Stimulated activated CD8-positive, alpha-beta memory T cell treated with anti-CD3 and anti-CD28 coated beads, Interleukin-7, amount 100 ng/mL, for 4 hours (primary cell): ENCODE measurements at places on chromosomes 2 and 18.

GRCh38 chr2:63058144-63058920 is 7.7 kb downstream of the OTX1 start:
- DNase-seq: no peak

GRCh38 chr2:85669549-85669948 is 1.6 kb upstream of the SFTPB start:
- DNase-seq: no peak

GRCh38 chr18:7248877-7249276 is 18.0 kb downstream of the LRRC30 start:
- DNase-seq: no peak

DNA sequence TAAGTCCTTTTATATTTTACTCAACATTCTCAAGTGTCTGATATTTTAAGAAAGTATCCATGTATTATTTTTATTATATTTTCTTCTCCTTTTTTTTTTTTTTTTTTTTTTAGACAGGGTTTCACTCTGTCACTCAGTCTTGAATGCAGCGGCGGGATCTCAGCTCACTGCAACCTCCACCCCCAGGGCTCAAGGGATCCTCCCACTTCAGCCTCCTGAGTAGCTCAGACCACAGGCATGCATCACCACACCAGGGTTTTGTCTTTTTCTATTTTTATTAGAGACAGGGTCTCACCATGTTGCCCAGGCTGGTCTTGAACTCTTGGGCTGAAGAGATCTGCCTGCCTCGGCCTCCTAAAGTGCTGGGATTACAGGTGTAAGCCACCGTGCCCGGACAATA is 212.1 kb downstream of the TCF4 start:
- DNase-seq: no peak

- DNase-seq: no peak
Measured at GRCh38 chr2:142843731-142844130, 33.7 kb upstream of the KYNU start.

GRCh38 chr2:26464390-26465265 is 13.3 kb downstream of the OTOF start:
- DNase-seq: no peak

DNA sequence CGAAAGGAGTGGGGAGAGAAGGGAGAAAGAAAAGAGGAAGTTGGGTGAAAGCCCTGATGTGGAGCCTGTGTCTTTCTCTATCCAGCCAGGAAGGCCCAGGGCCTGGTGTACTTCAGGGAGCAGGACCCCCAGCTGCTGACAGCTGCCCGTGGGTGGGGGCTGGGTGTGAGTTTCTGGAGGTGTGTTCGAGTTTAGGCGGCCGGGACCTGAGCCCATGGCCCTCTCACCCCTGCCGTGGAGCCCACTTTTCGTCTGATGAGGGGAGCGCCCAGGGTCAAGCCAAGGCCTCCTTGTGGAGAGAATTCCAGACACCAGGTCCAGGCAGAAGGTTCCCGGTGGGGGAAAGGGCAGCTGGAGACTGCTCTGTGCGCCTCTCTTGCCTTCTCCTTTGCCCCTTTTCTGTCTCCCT is 2.2 kb downstream of the SIX3 start:
- DNase-seq: no peak

DNA sequence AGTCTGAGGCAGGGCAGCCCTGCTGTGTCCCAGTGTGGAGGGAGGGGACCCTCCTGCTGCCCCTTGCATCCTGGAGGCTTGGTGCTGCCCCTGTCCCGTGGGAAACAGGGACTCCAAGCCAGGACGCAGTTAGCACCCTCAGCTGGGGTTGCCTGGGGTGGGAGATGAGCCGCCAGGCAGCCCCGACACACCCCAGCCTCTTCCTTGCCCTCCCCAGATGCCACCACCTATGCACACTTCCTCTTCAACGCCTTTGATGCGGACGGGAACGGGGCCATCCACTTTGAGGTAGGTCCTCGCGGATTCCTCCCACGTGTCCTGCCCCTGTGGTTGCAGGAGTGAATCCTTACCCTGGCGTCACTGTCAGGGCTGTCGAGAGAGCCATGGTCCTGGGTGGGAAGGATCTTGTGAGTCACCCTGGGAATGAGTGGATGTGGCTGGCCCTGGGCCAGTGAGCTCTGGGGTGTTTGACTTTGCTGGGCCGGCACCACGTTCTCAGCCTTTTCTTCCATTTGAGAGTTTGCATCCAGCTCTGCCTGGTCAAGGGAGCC is 27.5 kb upstream of the FAHD2A start:
- no peak for DNase-seq

GRCh38 chr2:157587576-157587975 is 41.1 kb downstream of the ACVR1C start:
- no peak for DNase-seq

DNA sequence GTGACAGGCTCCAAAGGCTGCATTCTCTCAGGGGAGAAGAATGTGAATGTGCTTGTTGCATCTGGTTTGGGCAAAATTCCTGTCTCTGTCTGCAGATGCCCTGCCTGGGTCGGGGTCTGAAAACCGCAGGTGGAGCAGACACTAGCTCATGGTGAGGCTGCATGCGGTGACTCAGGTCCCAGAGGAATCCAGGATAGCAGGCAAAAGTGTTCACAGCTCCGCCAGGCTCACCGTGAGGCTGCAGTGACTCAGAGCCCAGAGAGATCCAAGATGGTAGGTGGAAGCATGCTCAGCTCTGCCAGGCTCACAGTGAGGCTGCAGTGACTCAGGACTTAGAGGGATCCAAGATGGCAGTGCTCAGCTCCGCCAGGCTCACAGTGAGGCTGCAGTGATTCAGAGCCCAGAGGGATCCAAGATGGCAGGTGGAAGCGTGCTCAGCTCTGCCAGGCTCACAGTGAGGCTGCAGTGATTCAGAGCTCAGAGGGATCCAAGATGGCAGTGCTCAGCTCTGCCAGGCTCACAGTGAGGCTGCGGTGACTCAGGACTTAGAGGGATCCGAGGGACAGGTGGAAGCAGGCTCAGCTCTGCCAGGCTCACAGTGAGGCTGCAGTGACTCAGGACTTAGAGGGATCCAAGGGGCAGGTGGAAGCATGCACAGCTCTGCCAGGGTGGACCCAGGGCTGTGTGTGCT is 200.5 kb downstream of the ACKR3 start:
- DNase-seq: no peak

- no peak for DNase-seq
Measured at GRCh38 chr2:62440281-62440946, 65.6 kb downstream of the TMEM17 start.

GRCh38 chr2:205762881-205763280 is 80.6 kb downstream of the NRP2 start:
- DNase-seq: no peak

DNA sequence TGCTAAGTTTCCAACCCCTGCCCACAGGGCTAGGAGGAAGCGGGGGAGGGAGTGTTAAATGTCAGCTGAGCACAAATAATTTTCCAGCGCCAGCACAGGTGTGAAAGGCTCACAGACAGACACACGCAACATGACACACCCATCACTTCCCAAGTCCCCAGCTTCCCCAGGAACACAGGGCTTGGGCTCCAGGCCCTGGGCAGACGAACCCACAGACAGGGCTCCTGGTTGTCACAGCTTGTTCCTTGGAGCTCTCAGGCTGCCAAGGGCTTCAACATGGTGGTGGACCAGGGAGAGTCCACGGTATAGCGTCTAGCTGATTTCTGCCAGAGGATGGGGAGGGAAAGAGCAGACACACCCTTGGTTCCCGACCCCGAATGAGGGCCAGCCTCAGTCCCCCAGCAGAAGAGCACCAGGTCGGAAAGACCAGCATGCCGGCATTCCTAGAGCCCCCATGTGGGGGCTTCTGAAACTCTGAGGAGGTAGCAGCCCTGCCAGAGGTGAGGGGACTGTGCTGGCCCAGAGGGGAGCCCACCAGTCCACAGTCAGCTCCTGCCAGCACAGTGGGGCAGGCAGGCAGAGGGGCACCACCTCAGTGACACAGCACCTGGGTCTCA is 1.9 kb downstream of the DUSP2 start:
- DNase-seq: no peak

DNA sequence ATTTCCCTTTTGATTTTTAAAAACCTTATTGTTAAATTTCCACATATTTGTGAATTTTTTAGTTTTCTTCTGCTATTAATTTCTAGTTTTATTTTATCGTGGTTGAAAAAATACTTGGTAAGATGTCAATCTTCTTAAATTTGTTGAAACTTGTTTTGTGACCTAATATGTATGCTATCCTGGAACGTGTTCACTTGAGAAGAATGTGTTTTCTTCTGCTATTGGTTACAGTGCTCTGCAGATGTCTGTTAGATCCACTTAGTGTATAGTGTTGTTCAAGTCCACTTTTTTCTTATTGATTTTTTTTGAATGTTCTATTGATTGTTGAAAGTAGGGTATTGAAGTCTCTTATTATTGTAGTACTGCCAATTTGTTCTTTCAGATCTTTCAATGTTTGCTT is 116.5 kb upstream of the NETO1 start:
- DNase-seq: no peak

- no peak for DNase-seq
Measured at GRCh38 chr2:175461839-175462238, 280.3 kb upstream of the ATP5MC3 start.

GRCh38 chr2:210901326-210901725 is 344.9 kb downstream of the CPS1 start:
- no peak for DNase-seq

DNA sequence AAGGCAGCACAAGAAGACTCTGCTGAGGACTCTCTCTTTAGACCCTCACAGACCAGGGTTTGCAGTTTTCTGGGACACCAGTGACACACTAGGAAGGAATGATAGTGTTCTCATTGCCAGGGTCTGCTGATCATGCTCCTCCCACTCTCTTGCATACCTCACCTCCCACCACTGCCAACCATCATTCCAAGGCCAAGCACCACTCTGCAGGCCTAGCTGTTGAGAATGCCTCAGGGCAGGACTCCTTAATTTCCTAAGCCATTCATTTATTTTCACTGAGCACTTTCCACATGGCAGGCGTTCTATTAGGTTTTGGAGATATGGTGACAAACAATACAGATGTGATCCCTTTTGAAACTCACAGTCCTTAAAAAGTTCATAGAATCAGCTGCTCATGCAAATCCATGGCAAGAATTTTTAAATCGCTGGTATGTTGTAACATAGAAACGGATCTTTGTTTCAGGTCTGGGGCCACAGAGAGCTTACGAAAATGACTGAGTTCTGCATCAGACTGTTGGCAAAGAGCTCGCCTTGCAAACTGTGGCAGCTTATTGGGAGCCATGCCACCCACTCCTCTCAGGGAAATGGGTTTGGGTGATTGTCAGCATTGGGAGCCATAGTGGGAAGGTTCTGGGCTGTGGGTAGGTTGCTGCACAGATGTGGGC is 78.5 kb downstream of the XDH start:
- DNase-seq: no peak

DNA sequence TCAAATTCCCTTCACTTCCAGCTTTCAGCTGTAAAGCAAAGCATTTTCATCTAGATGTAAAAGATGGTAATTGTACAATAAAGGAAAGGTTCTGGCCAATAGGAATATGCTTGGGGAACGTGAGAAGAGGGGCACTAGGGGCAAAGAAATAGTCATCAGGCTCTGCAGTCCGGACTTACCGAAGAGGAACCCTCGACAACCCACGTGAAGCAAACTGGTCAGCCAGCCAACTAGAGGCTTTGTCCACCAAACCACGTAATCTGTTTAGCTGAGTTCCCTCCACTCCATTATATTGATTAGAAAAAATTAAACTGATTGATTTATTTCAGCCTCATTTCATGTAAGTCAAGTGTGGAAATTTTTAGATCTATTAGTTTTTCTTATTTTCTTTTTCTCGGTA is 300.4 kb upstream of the FANCL start:
- DNase-seq: no peak

DNA sequence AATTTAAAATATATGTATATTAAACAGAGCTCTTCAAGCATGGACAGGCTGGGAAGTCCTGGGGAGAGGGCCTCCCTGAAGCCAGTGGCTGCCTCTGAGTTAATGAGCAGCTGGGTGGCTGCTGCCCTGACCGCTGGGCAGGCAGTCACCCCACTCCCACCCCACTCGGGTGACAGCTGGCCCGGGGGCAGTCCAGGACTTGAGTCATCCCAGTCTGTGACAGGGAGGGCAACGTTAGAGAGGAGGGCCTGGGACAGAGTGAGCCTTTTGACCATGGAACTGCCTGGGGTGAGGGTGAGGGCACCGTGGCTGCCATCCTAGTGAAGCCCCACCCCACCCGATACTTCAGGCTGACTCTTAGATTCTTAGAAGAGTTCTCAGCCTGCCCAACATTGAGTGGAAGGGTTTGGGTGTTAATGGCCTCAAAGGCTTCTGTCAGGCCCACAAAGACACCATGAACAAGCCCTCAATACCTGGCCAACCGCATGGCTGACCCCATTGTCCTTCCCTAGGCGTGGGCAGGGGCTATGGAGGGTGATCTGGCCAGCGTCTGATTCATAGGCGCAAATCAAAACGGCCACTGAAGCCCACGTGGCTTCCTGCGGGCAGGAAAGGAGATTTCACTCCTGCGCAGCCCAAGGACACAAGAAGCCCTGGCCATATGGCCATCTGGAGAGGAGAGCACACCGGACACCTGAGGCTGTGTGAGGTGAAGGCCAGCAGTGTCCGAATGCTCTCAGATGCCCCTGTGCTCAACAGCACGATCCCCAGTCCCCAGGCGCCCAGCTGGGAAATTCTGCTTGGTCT is 47.5 kb downstream of the MRPS5 start:
- no peak for DNase-seq

GRCh38 chr2:11397513-11397912 is 53.1 kb upstream of the ROCK2 start:
- no peak for DNase-seq

DNA sequence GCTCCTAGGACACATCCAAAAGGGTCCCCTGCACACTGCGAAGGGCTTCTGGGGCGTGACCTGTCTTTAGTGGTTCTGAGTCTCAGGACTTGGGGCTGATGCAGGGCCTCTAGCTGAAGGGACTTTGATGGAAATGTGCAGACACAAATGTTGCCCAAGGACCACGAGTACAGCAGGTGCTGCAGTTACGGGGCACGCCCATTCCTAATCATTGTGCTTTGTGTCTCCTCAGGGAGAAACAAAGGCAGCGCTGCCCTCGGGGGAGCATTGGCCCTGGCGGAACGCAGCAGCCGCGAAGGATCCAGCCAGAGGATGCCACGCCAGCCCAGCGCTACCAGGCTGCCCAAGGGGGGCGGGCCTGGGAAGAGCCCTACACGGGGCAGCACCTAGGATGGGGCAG is 8.0 kb downstream of the TUBA3E start:
- no peak for DNase-seq

- no peak for DNase-seq
Measured at GRCh38 chr2:33068261-33068660, 121.5 kb downstream of the LTBP1 start.

- DNase-seq: no peak
Measured at GRCh38 chr18:21857871-21858270, 117.3 kb downstream of the MIB1 start.
